WTC11 (cell line): ENCODE measurements at places on chromosomes 5 and 9. TPM values are rescaled to one million over a fixed set of nuclear protein-coding genes. Genes with fewer than 3 reads are reported as not detected.
A peak's percentile ranks its signal among the peaks of the same experiment; 100 is the strongest.

- no peak for DNase-seq
Measured at GRCh38 chr9:95105519-95106287, 211.8 kb downstream of the FANCC start.

- no peak for DNase-seq
Measured at GRCh38 chr9:135849181-135849580, 58.2 kb downstream of the CAMSAP1 start.

The MARVELD2 gene
- 28.6 to 34.7 TPM (median 31.4 TPM) in 3 replicates for total RNA-seq

DNA sequence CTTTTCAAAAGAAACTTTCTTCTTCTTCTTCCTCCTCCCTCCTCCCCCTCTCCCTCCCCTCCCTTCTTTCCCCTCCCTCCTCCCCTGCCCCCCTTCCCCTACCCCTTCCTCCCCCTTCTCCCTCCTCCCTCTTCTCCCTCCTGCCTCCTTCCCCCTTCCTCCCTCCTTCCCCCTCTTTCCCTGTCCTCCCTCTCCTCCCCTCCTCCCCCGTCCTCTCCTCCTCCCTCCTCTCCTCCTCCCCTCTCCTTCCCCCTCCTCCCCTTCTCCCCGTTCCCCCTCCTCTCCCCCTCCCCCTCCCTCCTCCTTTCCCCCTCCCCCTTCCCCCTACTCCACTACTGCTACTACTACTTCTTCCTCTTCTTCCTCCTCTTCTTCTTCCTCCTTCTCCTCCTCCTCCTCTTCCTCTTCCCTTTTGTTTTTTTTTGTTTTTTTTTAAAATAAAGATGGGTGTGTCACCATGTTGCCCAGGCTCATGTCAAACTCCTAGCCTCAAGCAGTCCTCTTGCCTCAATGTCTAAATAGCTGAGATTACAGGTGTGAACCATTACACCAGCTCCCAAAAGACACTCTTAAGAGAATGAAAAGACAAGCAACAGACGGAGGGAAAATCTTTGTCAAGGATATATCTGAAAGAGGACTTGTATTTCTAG, 87.5 kb downstream of the SCAMP1 start:
- DNase-seq, result no peak

- no peak for DNase-seq
Measured at GRCh38 chr5:36111238-36111637, 40.4 kb downstream of the LMBRD2 start.

The LRRC19 gene
- not detected in 3 replicates for total RNA-seq

DNA sequence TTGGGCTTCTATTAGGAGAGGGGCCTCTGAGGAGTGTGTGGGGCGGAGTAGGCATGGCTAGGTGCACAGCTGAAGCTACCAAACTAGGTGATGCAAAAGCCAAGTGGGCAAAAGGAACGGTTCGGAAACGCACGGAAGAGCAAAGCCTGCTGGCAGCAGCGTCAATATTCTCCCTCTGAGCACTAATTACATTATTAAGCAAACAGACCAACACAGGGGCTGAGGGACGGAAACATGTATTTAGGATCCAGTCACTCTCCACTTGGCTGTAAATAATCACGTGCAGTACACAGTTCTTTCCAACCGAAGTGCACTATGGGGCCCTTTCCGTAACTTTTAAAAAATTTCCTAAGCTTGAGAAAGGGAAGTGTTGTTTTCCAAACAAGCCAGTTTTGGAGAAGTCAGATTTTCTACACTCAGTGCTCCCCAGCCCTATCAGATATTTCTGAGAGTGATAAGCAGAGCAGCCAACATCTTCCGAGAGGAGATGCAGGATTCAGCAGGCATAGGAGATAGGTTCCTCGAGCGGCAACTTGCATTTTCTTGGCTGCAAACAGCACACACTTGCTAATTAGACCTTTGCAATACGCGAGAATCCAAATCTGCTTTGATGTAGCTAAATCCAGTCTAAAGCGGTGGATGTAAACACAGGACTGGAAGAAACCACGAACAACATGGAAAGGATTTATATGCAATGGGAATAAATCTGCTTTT, 217.2 kb upstream of the TBCA start:
- DNase-seq, result no peak

GRCh38 chr9:125961072-125961471, 213.9 kb downstream of the PBX3 start:
- no peak for DNase-seq

The RAB3C gene
- 13.3 to 22.7 TPM (median 20.4 TPM) in 3 replicates for total RNA-seq

The LHX3 gene
- 0.11 TPM in 1 of 3 replicates, not detected in the others for total RNA-seq

- DNase-seq, result no peak
Measured at GRCh38 chr5:493119-493701, 31.0 kb downstream of the SLC9A3 start.

- DNase-seq, result no peak
Measured at GRCh38 chr9:132648283-132648682, 21.5 kb downstream of the DDX31 start.

GRCh38 chr5:159309689-159310433, 20.4 kb downstream of the IL12B start:
- DNase-seq, result no peak

GRCh38 chr5:168831383-168831782, 252.2 kb upstream of the PANK3 start:
- DNase-seq, result no peak

DNA sequence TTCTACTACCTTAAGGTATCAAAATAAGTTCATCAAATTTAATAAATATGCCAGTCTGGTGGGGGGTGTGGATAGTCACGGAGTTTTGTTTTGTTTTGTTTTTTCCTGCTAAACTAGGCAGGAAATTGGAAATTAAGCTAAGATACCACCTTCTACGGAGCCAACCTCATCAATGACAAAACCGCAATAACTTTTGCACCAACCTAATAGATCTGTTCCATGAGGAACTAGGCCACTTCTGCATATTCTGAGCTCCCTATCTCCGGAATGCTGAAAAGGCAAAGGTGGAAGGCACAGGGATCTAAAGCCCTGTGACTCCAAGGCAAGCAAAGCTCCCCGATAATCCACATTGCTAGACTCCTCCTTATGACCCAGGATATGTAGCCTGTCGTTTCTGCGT, 5.8 kb upstream of the OR1L4 start:
- DNase-seq, result no peak

The TSSK1B gene
- total RNA-seq, result not detected in 3 replicates

DNA sequence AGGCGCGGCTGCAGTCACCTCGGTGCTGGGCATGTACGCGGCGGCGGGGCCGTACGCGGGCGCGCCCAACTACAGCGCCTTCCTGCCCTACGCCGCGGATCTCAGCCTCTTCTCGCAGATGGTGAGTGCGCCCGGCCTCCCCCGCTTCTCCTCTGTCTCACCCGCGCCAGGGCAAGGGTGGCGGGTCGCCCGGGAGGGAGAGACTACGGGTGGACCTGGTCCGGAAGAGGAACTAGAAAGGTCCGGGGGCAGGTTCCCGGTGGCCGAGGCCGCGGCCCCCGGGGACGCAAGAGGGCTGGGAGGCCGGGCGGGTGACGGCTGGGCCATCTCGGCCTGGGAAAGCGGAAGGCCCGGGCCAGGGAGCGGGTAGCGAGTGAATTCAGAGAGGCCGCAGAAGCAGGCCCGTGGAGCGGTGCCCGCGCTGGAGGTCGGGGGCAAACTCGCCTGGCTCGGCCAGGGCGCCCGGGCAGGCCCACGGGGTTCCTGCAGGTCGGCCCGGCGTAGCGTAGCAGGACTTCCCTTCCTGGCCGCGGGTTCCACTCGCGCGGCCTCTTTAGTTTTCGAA, 711 bp downstream of the IRX1 start:
- DNase-seq, result peak; percentile 40

The CYLC2 gene
- not detected in 3 replicates for total RNA-seq

DNA sequence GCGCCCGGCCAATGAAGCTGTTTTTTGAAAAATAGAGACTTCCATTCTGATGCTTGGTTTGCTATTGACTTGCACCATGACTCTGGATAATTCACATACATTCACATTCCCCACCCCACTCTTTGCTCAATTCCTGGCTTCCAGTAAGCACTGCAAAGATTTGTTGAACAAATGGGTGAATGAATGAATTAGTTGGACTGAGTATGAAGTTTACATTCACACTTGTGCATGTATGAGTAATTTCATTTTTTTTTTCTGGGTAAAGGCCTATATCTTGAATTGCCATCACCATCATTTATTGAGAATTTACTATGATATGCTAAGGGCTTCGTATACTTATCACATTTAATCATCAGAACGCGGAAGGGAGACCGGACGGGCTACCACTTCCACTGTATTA, 13.8 kb upstream of the CCDC69 start:
- DNase-seq, result no peak

The FANCC gene
- total RNA-seq, result 10.9 to 14.3 TPM (median 12.9 TPM) in 3 replicates

DNA sequence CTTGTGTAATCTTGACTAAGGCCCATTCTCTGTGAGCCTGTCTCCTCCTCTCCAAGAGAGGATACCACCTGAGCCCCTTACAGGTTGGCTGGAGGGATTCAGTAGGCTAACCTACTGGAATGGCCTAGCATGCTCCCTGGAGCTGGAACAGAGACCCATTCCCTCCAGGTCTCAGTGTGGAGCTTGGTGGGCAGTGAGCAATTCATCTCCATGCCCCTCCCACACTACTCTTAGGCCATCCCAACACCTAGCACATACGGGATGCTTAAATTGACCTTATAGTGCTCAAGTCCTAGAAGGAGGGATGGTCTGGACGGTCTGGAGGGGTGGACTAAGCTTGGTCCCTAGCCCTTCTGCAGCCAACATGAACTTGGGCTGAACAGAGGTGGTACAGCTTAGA, 75.6 kb downstream of the CRB2 start:
- no peak for DNase-seq

DNA sequence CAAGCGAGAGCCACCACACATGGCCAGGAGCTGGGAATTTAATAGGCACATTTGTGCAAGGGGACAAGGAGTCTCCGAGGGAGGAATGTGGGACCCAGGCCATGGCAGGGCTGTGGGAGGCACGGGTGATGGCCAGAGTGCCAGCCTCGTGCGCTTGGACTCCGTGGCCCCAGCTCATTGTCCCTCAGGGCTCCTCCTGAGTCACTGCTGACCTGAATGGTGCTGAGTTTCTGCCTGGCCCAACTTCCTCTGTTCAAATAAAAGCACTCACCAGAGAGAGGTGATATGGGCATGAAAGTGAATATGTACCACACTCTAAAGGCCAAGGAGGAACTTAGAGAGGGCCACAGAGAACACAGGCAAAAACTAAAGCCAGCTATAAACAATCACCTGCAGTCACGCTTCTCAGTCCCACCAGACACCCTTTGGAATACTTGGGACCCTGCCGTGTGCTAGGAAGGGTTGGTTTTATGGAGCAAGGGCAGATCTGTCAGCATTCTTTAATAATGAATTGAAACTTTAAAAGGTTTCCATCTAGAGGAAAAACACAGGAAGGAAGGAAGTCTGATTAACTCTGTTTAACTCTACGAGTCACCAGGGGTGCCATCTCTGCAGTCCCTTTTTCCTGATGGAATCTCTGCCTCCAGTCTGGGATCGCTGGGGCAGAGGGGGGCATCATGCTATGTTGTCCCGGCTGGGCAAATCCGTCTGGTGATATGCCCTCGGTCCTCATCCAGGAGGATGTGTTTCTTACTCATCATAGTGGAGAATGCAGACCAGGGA, 25.1 kb upstream of the UBE2QL1 start:
- DNase-seq, result no peak

GRCh38 chr9:34899535-34900158, 58.4 kb upstream of the PHF24 start:
- DNase-seq, result peak; percentile 83

GRCh38 chr5:106865279-106865678, 805.5 kb downstream of the EFNA5 start:
- DNase-seq, result no peak

The PAPPA gene
- 0.22 to 0.53 TPM (median 0.34 TPM) in 3 replicates for total RNA-seq

DNA sequence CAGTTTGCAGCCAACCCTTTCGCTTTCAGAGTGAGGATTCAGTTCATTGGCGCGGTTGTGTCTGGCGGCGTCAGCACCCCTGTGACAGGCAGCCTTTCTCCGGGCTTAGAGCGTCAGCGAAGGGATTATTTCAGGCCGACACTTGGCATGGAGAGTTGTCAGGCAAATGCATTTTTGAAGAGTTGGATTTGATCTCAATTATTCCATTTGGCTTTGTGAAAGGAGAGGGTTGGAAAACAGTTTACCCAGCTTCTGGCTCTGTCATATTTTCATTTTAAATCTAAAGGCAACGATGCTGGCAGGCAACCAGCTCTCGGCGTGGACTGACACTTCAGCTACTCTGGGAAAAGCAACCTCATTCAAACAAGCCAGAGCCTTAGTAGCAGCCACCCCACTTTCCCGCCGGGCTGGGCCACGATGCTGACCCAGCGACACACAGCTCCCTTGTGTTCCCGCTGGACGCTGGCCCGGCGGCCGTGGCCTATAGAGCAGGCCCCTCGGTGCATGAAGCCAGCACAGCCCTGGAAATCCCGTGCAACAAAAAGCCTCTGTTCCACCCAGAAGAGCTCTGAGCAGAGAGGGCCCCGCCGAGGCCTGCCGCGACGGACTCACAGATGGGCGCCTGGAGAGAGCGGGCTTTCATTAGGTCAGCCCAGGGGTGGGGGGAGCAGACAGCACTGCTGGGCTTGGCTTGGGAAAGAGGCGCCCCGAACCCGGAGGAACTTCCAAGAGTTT, 28.9 kb upstream of the LPCAT1 start:
- DNase-seq, result no peak

- DNase-seq, result no peak
Measured at GRCh38 chr5:153523211-153523610, 32.7 kb downstream of the GRIA1 start.

- DNase-seq, result no peak
Measured at GRCh38 chr9:137039611-137040366, 6.2 kb downstream of the NPDC1 start.

GRCh38 chr5:151234476-151235238, 10.8 kb upstream of the CCDC69 start:
- no peak for DNase-seq

- DNase-seq, result no peak
Measured at GRCh38 chr5:157835041-157835440, 23.9 kb downstream of the CLINT1 start.

GRCh38 chr5:141492168-141492885, 3.4 kb downstream of the PCDHGC5 start:
- DNase-seq, result peak; percentile 49

- no peak for DNase-seq
Measured at GRCh38 chr5:94517490-94518488, 100.6 kb downstream of the KIAA0825 start.

The KIF20A gene
- total RNA-seq, result 66.9 to 81.9 TPM (median 68.0 TPM) in 3 replicates

The NUP155 gene
- 74.2 to 92.1 TPM (median 76.1 TPM) in 3 replicates for total RNA-seq

GRCh38 chr5:162434281-162434680, 366.7 kb downstream of the GABRG2 start:
- no peak for DNase-seq

DNA sequence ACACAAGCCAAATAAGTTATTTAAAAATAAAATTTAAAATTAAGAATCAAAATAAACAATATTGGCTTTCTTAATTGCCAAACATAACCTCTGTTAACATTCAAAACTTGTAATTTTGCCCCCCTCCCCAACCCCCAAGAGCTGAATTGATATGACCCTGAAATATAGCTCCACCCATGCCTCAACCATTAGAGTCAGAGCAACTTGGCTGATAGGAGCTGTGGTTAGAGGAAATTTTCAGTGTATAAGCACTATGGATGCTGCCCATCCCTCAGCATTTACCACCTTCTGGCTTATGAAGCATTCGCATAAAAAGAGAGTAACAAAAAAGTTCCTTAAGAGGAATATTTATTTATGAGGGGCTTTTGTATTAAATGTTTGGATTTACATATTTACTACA, 6.1 kb downstream of the POC5 start:
- no peak for DNase-seq

- no peak for DNase-seq
Measured at GRCh38 chr9:28967226-28967625, 1393.9 kb upstream of the C9orf72 start.
